ENCODE measurements at places on chromosomes 3 and 15.

GRCh38 chr3:34196914-34197313 lies 398.5 kb downstream of the PDCD6IP start:
- no peak for DNase-seq

GRCh38 chr3:127753898-127754410 lies 68.4 kb downstream of the MGLL start:
- no peak for DNase-seq

- DNase-seq = no peak
These were observed 311.1 kb upstream of the THBS1 start for GRCh38 chr15:39269821-39270220.

GRCh38 chr3:134066651-134067530 lies 37.2 kb upstream of the SLCO2A1 start:
- DNase-seq = no peak

DNA sequence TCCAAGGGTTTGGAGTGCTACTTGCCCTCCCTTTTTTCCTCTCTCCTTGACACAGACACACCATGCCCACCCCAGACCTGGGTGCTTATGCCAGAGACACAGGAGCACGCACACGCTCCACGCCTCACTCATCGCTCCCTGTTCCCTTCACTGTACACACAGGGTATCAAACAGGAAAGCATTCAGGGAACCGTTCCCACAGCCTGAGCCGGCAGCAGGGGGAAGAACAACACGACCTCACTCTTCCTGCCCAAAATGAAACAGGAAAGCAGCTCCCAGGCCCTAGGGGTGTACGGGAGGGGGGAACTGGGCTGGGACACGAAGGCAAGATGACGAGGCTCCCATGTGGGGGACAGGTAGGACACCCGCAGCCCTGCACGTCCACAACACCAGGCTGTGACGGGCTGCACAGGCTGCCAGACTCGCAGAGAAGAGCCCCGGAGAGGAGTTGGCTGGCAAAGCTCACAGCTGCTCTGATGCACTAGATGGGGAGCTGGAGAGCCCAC lies 11.2 kb downstream of the DLL4 start:
- no peak for DNase-seq

DNA sequence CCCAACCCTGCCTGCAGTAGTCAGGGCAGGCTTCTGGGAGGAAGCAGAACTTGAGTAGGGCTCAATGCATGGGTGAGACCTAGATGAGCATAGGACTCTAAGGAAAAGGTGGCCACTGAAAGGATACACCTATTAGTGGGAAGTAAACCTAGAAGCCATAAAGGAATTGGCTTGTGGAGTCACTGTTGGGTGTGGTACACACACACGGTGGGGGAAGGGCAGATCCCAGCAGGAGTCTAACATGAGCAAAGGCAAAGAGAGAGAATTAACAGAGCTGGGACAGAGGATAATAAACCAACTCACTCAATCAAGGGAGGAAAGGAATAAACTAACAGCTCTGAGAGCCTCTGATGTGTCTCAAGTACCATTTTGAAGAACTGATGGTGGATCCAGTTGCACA lies 23.1 kb downstream of the DAPK2 start:
- no peak for DNase-seq

- DNase-seq = no peak
These were observed 55.9 kb downstream of the ARHGAP31 start for GRCh38 chr3:119350114-119350513.

DNA sequence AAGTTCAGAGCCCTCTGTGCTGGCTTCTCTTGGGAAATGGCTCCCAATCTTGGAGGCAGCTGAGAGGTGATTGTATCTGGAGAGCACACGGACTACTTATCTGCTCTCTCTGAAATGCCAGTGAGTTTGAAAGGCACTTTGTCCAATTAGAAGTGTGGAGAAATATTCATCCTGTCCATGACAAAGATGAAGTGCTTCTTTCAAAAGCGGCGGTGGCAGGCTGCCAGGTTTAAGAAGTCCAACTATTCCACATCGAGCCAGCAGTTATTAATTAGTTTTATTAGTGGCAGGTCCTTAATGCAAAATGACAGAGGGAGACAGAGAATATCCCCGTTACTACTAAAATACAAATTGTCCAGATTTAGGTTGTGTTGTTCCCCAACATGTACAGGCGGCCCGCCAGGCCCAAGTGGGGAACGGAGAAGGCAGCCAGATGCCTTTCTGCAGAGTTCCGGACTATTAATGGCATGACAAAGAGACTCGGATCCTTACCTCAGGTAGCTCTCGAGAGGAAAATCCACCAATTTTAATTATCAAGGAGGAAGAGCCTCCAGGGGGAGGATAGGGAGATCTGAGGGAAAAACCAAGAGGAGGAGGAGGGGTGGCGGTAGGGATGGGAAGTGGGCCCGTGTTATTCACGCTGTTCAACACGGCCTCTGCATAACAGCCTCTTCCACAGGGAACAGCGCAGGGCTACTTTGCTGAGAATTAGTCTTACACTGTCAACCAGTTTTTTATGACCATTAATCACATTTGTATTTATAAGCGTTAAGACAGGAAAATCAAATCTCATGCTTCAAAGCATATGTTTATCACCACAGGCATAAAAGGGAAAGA lies 42.0 kb downstream of the RORA start:
- DNase-seq = no peak

Measured in amniotic stem cell (primary cell).